NCI-H1105 (cell line): ENCODE measurements at places on chromosomes 12 and 14.

DNA sequence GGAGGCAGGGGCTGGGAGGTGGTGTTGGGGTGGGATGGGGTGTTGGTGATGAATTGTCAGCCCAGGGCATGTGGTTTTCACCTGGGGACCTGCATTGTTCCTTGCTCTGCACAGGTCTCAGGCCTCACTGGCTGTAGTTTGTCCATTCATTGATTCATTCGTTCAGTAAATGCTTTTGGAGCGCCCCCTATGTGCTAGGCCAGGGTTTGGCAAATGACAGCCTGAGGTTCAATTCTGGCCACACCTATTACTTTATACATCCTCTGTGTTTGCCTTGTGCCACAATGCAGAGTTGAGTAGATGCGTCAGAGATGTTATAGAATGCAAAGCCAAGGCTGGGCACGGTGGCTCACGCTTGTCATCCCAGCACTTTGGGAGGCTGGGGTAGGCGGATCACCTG is 4.7 kb downstream of the ADCK1 start:
- DNase-seq, result no peak

GRCh38 chr12:30823764-30824163 is 69.0 kb upstream of the CAPRIN2 start:
- DNase-seq, result no peak

DNA sequence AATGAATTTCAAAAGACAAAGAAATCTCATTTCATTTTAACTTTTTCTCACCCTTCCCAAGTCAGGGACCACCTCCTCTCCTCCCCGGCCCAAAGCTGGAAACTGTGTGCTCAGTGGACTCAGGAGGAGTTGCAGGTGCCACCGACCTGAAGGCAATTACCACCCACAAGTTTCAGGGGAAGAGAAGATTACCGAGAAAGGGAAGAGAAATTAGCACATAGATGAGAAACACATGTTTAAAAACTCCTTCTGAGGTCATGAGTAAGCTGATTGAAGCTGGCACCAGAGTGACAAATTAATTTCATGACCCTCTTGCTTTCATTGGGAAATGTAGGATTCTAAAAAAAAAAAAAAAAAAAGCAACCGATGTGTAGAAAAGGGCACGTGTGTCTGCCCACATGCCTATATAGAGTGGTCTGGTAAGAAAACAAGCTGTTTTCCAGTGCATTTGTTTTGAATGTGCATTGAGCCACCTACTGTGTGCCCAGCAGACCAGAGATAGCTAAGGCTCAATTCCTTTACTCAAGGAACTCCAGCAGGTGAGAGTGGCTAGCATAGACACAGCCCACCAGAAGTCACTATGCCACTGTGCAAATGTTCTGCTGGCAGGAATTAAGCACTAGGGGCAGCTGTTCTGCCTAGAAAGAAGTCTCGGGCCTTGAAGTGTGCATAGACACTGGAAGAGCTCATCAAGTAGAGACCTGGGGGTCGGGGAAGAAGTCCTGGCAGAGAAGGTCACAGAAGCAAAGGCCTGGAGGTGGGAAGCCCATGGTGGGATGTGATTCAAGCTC is 30.5 kb downstream of the DPF3 start:
- DNase-seq, result no peak

DNA sequence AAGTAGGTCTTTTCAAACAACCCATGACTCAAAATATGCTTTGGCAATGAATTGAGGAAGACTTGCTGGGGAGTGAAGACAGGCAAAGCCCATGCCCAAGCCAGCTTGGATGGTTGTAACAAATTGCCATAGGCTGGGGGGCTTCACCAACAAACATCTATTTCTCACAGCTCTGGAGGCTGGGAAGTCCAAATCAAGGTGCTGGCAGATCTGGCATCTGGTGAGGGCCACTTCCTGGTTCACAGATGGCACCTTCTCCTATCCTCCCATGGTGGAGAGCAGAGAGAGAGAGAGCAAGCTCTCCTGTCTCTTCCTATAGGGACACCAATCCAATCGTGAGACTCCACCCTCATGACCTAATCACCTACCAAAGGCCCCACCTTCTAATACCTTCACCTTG is 11.3 kb downstream of the DNAH10 start:
- DNase-seq, result no peak

GRCh38 chr14:102085948-102086708 is 716 bp downstream of the HSP90AA1 start:
- DNase-seq, result no peak

GRCh38 chr12:69898236-69898635 is 73.2 kb downstream of the MYRFL start:
- no peak for DNase-seq

GRCh38 chr12:53198486-53199110 is 8.5 kb downstream of the ITGB7 start:
- no peak for DNase-seq

- DNase-seq, result no peak
Observed at GRCh38 chr14:77843195-77843594, 43.3 kb downstream of the ADCK1 start.
